ENCODE measurements at places on chromosomes 5 and 9. TPM values are rescaled to one million over a fixed set of nuclear protein-coding genes. Genes with fewer than 3 reads are reported as not detected.

GRCh38 chr5:33115467-33115866, 325.3 kb upstream of the TARS1 start:
- no peak for DNase-seq
- no peaks in the 10 kb centered on the region for H3K27me3 ChIP-seq
- no peak overlapping the region for H3K27ac ChIP-seq
- H3K4me1 ChIP-seq, result peaks cover 39% of the 10 kb centered on the region
- H3K4me3 ChIP-seq, result no peak overlapping the region

The C9orf40 gene
- 8.5 TPM for total RNA-seq

The ANKRD20A1 gene
- not detected for total RNA-seq

DNA sequence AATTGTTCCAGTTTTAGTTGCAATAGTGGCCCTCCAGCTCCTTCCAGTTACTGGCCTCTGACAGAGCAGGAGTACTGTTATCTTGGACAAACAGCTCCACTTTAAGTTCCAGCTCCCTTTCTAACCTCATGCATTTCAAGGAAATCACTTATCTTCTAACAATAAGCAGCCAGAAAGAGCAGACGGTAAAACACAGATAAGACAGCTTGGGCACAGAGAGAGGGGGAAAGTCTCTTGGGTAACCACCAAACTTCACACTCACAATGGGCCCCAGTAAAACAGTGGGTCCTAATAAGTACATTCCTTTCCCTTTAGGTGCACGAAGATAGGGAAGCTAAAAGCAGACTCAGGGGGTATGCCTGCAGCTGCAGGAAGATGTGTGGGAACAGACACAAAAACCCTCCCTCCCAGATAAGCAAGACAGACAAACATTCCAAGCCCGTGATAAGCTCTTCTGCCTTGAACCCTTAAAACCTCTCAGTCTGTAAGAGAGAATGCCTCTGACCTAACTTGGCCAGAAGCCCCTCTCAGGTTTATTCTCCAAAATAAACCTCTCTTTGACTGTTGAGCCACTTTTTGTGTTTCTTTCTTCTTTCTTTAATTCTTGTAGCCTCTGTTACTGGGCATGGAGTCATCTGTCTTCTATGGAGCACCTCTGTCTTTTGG, 30.8 kb downstream of the OR1J1 start:
- peak overlapping the region; percentile 92 for H3K27ac ChIP-seq
- no peak for DNase-seq
- H3K4me1 ChIP-seq, result peaks cover 55% of the 10 kb centered on the region
- H3K36me3 ChIP-seq, result peaks cover 16% of the 10 kb centered on the region

DNA sequence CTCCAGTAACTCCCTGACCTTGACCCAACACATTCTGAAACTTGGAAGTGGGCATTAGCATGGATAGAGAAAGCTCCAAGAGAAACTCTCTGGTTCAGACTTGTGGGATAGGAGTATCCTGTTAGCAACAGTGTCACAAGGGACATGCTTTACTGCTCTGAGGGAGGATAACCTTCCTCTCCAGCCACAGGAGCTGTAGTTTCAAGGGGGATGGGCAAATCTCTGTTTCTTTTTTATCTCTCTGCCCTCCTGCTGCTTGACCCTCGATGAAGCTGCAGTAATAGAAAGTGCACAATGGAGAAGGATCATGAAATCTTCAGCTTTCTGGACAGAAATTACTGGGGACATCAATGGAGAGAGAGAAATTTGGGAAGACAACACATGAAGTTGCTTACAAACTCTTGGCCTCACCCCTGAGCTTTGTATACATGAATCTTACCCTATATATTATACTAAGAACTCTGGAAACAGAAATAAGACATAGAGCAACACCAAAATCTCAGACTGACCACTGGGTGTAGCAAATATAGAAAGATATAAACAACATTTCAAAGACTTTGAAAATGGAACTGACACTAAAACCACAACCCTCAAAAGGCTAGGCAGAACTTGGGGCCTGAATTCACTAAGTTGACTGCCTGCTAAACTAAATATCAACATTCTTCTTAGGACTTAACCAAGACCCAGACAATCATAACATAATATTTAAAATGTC, 471.0 kb upstream of the MEF2C start:
- H3K36me3 ChIP-seq, result no peaks in the 10 kb centered on the region
- DNase-seq, result no peak
- peaks cover 37% of the 10 kb centered on the region for H3K4me1 ChIP-seq
- H3K27ac ChIP-seq, result no peak overlapping the region
- H3K27me3 ChIP-seq, result peaks cover 1% of the 10 kb centered on the region
- H3K4me3 ChIP-seq, result no peak overlapping the region

GRCh38 chr9:109417054-109417453, 81.1 kb downstream of the PTPN3 start:
- H3K4me1 ChIP-seq, result no peaks in the 10 kb centered on the region
- H3K36me3 ChIP-seq, result no peaks in the 10 kb centered on the region
- H3K27ac ChIP-seq, result no peak overlapping the region
- peak overlapping the region; percentile 49 for H3K4me3 ChIP-seq

The ZNG1E gene
- total RNA-seq, result 26.5 TPM

GRCh38 chr9:111483439-111483857, 735 bp downstream of the ECPAS start:
- H3K27ac ChIP-seq, result no peak overlapping the region
- no peaks in the 10 kb centered on the region for H3K36me3 ChIP-seq
- H3K27me3 ChIP-seq, result no peaks in the 10 kb centered on the region
- H3K4me3 ChIP-seq, result no peak overlapping the region
- DNase-seq, result no peak

GRCh38 chr9:19145881-19146280, 18.6 kb upstream of the PLIN2 start:
- peaks cover 19% of the 10 kb centered on the region for H3K4me1 ChIP-seq
- H3K27ac ChIP-seq, result no peak overlapping the region
- no peaks in the 10 kb centered on the region for H3K27me3 ChIP-seq
- DNase-seq, result no peak

- H3K27me3 ChIP-seq, result peaks cover 11% of the 10 kb centered on the region
- H3K27ac ChIP-seq, result no peak overlapping the region
- no peaks in the 10 kb centered on the region for H3K4me1 ChIP-seq
- no peak for DNase-seq
Measured at GRCh38 chr9:129386812-129387177, 208.7 kb upstream of the IER5L start.

DNA sequence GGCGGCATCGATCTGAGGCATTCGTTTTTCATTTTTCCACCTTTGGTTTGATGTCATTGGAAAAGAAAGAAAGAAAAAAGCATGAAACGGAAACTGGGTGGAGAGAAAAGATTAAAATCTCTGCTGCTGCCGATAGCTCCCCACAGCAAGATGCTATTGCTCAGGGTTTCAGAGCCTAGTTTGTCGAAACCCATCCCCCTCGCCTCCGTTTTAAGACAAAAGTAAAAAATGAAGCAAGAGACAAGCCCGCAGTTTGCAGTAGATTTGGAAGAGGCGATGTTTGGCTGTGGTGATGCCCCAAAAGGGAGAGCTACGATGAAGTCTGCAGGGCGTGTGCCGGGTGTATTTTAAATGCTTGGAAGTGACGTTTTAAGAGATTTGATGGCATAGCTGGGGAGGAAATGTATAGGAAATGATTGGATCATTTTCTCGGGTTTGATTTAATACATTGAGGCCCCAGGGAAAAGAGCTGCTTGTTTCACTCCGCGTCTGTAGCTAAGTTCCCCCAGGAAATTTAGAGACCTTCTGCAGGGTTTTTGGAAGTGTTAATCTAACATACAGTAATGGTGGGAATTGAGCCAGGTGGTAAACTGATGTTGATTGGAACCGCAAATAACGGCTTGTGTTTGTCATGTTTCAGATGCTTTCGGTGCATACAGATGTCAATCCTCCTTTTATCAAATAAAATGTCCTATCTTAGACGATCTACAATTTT, 909 bp downstream of the NDFIP1 start:
- H3K4me1 ChIP-seq, result peaks cover 33% of the 10 kb centered on the region
- H3K36me3 ChIP-seq, result peaks cover 5% of the 10 kb centered on the region
- no peaks in the 10 kb centered on the region for H3K27me3 ChIP-seq
- H3K4me3 ChIP-seq, result peak overlapping the region; percentile 97

DNA sequence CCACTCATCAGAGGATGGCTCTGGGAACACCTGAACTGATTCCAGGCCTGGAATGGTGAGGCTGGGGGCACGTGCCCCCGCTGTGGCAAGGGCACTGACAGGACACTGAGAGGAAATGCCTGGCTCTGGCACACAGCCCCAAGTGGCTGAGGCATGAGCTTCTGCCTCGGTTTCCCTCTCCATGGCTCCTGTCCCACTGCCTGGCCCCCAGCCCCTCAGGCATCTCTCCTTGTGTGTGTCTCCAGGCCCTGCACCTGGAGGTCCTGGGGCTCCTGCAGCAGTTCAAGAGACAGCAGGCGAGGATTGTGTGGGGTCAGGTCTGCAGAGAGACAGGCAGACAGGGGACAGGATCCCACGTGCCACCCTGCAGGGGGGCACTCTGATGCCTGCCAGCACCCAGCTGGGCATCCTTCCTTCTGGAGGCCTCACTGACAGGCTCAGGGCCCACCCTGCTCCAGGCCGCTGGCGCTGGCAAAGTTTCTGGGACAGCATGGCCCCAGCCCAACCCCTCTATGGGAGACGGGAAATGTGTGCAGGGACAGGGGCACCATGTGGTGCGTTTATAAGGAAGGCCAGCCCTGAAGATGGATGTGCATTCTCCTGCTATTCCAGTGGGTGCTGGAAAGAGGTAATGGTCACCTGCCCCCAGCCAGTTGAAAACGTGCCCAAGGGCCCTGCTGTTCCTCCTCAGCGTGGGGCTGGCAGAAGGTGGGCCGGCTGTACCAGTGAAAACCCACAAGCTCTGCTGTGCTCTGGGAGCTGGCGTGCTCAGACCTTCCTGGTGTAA, 66.0 kb downstream of the RASGEF1C start:
- no peak overlapping the region for H3K4me3 ChIP-seq
- DNase-seq, result no peak
- H3K27me3 ChIP-seq, result peaks cover 10% of the 10 kb centered on the region

The CDKN2A gene
- 53.0 TPM for total RNA-seq

The CLIC3 gene
- 4.2 TPM for total RNA-seq

DNA sequence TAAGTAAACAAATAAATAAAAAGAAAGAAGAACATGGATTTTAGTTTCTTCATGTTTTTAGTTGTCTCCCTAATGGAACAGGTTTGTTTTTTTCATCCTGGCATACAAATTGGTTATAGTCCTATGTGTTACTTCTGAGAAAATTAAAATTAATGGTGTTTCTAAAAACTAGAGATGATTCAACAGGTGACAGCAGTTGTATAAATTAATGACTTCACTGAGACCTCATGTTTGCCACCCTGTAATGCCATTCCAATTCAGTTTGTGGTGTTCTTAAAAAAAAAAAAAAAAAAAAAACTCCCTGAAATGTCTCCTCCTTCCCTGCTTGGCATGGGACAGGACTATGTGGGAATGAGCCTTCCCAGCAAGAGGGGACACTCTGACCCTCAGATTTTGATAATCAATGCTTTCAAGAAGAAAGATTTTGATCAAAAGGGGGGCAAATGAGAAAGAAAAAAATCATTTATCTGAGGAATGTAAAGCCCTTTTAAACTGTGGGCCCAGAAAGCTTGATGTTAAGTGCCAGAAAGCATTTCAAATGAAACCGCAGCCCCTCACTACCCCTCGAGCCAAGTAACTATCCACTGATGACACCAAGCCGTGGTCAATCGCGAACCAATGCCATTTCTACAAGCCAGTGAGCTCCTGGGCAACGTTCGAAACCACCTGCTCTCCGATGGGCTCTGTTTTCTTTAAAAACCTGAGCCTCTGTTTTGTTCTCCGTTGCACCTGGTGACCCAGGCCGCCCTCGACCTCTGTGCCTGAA, 941 bp downstream of the EXD3 start:
- peaks cover 18% of the 10 kb centered on the region for H3K4me1 ChIP-seq
- H3K4me3 ChIP-seq, result peak overlapping the region; percentile 91
- H3K36me3 ChIP-seq, result no peaks in the 10 kb centered on the region
- H3K27ac ChIP-seq, result peak overlapping the region; percentile 46
- DNase-seq, result no peak

The PCDHB3 gene
- total RNA-seq, result 0.49 TPM

- H3K4me3 ChIP-seq, result no peak overlapping the region
- H3K27me3 ChIP-seq, result peaks cover 6% of the 10 kb centered on the region
- H3K27ac ChIP-seq, result no peak overlapping the region
Measured at GRCh38 chr9:88925481-88925880, 65.8 kb upstream of the S1PR3 start.

GRCh38 chr9:22307013-22307711, 139.5 kb upstream of the DMRTA1 start:
- DNase-seq, result peak; percentile 41
- H3K4me1 ChIP-seq, result no peaks in the 10 kb centered on the region
- no peak overlapping the region for H3K4me3 ChIP-seq
- H3K27ac ChIP-seq, result no peak overlapping the region
- H3K27me3 ChIP-seq, result peaks cover 10% of the 10 kb centered on the region

DNA sequence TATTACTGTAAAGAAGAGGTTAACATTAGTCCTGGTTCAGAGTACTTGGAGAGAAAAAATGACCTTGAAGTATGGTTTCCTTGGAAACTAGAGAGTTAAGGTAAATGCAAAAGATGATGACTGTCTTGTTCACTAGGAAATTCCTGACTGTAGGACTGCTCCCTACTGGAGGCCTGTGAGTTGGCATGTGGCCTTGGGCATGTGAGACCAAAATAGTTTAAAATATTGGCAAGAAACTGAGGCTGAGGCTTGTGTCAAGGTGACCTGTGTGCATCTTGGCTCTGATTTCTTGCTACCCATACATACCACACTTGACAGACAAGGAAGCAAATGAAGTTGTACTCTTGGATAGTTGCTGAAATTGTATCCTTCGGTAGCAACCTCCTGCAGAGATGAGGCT, 96.5 kb downstream of the TARS1 start:
- H3K36me3 ChIP-seq, result peaks cover 14% of the 10 kb centered on the region
- DNase-seq, result no peak
- H3K4me3 ChIP-seq, result no peak overlapping the region
- no peaks in the 10 kb centered on the region for H3K27me3 ChIP-seq
- no peak overlapping the region for H3K27ac ChIP-seq
- no peaks in the 10 kb centered on the region for H3K4me1 ChIP-seq

- peaks cover 32% of the 10 kb centered on the region for H3K27me3 ChIP-seq
- no peak overlapping the region for H3K4me3 ChIP-seq
- H3K36me3 ChIP-seq, result no peaks in the 10 kb centered on the region
- H3K27ac ChIP-seq, result no peak overlapping the region
- DNase-seq, result no peak
Measured at GRCh38 chr5:171581781-171582180, 162.3 kb downstream of the FGF18 start.

GRCh38 chr5:170614720-170615119, 110.9 kb downstream of the KCNIP1 start:
- peaks cover 34% of the 10 kb centered on the region for H3K27me3 ChIP-seq
- H3K27ac ChIP-seq, result no peak overlapping the region
- no peaks in the 10 kb centered on the region for H3K4me1 ChIP-seq
- no peaks in the 10 kb centered on the region for H3K36me3 ChIP-seq

DNA sequence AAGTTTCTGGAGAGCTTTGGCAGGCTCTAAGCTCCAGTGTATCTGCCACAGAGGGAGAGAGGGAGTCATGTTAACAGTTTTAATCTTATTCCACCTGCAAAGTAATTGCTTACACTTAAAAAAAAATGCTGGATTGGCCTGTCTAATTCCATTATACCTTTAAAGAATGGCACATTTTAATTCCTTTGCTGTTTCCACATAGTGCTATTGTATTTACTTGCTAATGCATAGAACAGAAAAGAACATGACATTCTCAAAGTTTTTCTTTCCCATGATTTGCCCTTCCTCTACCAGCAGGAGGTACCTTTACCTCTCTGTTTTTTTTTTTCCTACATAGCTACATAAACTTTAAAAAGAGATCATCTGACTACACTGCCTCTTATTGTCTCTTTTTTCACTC, 318.0 kb downstream of the GLIS3 start:
- H3K27ac ChIP-seq, result no peak overlapping the region
- H3K4me1 ChIP-seq, result peaks cover 8% of the 10 kb centered on the region
- peaks cover 12% of the 10 kb centered on the region for H3K36me3 ChIP-seq
- H3K27me3 ChIP-seq, result no peaks in the 10 kb centered on the region

All from HFFc6 (cell line).